Caudate nucleus (tissue), 63 donors: ENCODE measurements at places on chromosomes 3 and 15.

DNA sequence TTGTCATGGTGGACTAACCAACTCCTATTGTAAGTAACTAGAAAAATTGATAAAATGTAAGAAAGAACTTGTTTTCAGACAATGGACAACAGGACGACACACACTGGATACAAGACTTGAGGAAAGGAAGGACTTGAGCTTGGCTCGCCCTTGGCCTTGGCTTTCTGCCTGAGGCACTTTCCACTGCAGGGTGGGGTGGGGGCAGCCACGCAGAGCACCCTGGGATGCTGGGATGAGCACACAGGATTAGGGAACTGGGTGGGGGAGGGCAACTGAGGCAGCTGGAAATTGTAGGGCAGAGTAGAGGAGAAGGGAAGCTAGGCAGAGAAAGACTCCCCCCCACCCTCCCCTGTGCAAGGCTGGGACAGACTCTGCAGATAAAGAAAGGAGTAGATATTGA lies 25.5 kb upstream of the HHATL start:
- DNase-seq = peak; percentile 73

- DNase-seq = no peak
These were observed 7.7 kb downstream of the TUBGCP4 start for GRCh38 chr15:43378601-43379000.

GRCh38 chr3:43960448-43960840 lies 269.7 kb downstream of the ABHD5 start:
- no peak for DNase-seq

- DNase-seq = no peak
These were observed 230.9 kb upstream of the FEZF2 start for GRCh38 chr3:62604298-62604697.

DNA sequence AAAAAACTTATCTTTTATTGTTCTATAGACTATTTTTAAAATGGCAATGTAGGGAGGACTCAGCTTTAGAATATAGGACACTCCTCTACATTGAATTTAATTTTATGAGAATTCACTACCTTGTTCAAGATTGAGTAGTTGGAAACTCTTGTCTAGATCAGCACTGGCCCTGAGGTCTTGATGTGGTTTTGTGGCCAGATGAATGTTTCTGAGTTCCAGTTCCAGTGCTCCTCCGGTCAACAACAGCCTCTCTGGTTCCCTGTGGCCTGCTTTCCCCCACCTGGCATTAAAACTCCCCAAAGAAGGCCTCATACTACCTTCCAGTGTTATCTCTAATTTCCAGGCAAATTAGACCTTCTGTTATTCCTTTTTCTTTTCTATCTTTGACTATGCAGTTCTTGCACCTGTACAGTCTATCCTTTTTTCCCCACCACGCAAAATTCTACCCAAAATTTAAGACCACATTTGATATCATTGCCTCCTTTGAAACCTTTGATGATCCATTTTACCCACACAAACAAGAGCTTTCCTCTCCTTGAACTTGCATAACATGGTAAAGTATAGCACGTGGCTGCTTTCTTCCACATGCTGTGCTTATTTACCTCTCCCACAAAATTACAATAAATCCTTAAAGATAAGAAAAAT lies 9.6 kb upstream of the ANP32A start:
- no peak for DNase-seq

GRCh38 chr3:158718490-158719170 lies 13.6 kb downstream of the RARRES1 start:
- DNase-seq = no peak

GRCh38 chr3:94596141-94596540 lies 533.3 kb downstream of the NSUN3 start:
- DNase-seq = no peak

GRCh38 chr3:106048946-106049481 lies 180.2 kb upstream of the CBLB start:
- DNase-seq = no peak

- DNase-seq = no peak
These were observed 11.2 kb downstream of the CSNK1G1 start for GRCh38 chr15:64344651-64345294.

- no peak for DNase-seq
These were observed 885 bp downstream of the CDV3 start for GRCh38 chr3:133574260-133574881.

DNA sequence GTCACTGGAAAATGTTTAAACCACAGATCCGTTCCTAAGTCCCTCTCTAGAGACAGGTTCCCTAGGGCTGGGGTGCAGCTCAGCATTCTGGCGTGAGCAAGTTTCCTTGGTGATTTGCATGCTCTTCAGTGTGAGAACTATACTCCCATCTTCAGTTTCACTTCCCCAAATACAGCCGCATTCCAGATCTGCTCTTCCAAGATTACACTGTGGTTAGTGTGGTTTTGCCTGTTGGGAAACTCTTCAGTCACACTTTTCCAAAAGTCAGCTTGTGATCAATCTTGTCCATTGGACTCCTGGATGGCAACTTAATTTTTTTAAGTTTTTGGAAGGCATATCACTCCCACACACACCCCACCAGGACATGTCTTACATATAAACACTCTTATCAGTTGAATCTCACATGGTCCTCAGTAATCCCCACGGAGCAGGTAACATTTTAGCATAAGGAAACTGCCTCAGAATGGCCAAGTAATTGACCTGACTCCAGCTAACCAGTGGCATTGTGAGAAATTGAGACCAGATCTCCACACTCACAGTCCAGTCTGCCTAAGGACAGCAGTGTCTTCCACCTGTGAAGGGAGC lies 33.5 kb upstream of the PTPN23 start:
- no peak for DNase-seq

GRCh38 chr3:114323546-114324254 lies 29.9 kb downstream of the TIGIT start:
- DNase-seq = no peak
